ENCODE measurements at places on chromosomes 12 and 14.
A peak's percentile ranks its signal among the peaks of the same experiment; 100 is the strongest.

DNA sequence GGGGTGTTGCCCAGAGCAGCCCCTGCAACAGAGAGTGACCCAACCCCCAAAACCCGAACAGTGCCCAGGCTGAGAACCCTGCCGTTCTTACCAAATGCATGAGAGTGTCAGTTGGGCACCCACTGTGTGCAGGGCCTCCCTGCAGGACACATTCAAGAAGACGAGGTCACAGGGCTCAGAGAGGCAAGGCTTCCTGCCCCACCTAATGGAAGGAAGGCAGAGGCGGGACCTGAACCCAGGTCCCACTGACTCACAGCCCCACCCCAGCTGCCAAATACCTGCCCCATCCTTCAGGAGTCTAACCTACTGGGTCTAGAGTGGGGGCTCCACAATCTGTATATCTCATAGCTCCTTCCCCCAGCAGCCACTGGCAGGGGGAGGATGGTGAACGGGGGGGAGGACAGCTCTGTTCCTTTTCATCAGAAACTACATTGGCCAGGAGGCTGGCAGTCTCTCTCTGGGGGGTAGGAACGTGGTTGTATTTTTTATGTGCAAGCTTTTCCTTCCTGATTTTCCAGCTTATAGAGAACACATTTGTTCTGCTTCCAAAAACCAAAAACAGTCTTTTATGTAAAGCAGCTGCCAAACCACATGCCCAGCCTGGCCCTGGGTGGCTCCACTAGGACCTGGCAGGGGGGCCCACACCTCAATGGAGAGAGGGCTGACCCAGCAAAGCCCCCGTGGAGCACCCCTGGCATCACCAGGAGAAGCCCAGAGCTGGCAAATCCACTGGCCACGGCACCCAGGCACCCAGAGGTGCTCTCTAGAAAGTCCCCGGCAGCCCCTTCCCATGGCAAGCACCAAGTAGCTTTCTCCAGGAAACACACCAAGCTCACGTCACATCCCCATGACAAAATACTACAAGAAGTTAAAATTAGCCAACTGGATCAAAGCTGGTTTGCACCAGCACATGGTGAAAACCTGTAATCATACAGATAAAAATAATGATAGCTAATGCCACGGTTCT, 17.0 kb downstream of the NCOR2 start:
- no peak for DNase-seq

GRCh38 chr12:107474639-107475539, 210.7 kb upstream of the PWP1 start:
- no peak for DNase-seq

DNA sequence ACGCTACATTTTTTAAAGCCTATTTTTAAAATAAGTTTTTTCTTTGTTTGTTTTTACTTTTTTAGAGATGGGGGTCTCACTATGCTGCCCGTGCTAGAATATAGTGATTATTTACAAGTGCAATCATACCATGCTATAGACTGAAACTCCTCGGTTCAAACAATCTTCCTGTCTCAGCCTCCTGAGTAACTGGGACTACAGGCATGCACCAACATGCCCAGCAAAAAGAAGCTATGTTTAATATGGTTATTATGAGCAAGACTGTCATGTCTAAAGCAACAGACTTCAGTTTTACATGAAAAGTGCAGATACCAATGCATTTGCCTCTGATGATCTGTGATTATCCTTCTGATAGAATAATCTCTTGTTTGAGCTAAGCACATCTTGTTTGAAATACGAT, 45.6 kb upstream of the SGPP1 start:
- DNase-seq: no peak

GRCh38 chr12:22687361-22688076, 62.5 kb downstream of the ETNK1 start:
- DNase-seq: peak; percentile 27

DNA sequence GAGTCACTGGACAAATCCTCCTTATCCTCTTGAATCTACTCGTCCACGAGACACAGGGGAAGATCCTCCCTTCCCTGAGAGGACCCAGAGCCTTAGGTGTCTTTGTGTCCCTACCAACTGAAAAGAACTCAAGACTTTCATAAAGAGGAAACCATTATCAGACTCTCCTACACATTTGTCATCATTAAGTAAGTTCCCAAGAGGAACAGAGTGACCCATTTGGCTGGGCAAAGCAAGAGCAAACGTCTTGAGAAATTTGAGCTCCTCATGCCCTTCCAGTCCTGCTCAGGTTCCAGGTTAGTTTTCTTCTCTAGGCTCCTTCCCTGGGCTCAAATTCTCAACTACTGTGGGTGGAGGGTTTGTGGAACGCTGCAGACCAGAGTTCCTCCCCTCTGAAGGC, 5.7 kb downstream of the MLF2 start:
- no peak for DNase-seq

DNA sequence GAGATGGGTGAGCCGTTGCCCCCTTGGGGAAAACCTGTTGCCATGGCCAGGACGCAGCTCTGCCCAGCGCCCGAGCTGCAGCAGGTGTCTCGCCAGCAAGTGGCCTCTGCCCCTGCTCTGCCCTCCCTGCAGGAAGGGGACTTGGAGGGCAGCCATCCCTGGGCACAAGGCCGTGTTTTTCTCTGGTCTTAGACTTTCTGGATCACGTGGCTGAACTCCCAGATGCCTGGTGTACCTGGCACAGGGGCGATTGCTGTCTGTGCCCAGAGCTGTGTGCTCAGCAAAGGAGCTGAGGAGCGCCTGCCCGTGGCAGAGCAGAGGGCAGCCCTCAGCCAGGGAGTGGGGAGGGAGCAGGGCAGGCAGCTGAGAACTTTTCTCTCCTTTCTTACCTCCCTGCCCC, 38.0 kb downstream of the TMEM63C start:
- no peak for DNase-seq

GRCh38 chr12:54658306-54659264, 10.4 kb upstream of the DCD start:
- DNase-seq: peak; percentile 37

- DNase-seq: peak; percentile 92
These were observed at the start of gene FOXN3 for GRCh38 chr14:89417091-89417464. Gene FOXN3 (minus strand): TSS chr14:89417233. CDS start chr14:89412476, 4,757 bp downstream.

DNA sequence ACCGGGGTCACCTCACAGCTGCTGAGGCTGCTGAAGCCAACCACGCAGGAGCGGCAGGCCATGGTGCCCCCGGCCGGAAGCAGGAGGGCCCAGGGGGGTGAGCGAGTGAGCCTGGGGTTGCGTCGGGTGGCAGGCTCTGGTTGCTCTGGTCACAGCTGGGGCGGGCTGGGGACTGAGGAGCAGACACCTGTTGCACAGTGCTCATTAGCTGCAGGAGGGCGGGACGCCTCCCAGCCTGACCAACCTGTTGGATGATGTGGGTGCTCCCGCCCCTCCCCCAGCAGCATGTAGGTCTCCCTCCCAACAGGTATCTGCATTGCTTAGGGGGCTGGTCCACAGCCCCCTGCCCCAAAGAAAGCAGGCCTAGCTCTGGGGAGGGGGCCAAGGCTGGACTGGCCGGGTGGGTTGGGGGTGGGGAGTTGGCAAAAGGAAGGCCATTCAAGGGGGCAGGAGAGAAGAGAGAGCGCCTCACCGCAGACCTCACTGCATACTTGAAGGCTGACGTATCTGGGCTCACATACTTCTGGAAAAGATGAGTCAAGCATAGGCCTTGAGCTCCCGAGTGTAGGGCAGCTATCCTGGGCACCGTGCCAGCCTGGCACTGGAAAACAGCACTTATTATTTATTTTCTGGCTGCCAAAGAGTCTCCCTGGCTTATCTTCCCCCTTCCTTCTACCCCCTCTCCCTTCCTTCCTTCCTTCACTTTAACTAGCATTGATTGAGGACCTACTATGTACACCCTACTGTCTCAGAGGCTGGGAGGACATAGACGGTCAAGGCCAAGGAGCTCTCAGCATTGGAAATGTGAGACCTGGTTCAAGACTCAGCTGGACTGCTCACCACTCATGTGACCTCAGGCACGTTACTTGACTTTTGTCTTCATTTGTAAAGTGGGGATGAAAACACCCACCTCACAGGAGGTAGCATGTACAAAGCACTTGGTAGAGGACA, at the start of gene KRT80:
Gene KRT80, minus strand, starts transcription at position 174 of the 951 bp plus-strand sequence. Its CDS starts 112 bp downstream, at position 62.
- DNase-seq: no peak

GRCh38 chr12:100026241-100026640, 41.5 kb upstream of the ANKS1B start:
- no peak for DNase-seq

DNA sequence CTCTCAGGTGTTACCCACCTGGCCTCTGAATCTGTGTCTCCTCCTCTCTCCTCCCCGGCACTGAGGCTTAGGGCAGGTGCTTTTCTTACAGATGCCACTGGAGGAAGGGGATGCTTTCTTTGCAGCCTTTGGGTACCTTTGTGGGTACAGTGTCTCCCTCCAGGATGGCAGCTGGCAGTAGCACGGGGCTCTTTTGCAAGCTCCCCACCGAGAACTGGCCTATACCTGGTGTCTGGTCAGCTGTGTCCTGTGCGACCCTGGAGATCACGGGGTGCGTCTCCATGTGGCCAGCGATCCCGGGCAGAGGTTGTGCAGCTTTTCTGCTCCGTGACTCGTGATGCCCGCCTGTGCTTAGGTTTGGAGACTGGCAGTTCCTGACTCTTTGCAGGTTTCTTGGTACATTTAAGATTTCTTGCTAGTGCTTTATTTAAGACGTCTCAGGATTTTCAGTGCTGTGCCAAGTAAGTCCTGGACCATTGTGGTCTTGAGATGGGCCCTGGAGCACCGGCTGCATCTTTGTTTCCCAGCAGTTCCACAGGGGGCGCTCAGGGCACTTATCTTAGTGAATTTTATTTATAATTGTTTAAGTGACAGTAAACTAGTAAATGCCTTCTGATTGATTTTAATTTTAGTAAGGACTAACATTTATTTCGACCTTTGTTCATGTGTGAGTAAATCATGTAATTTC, 68.9 kb downstream of the DDX51 start:
- no peak for DNase-seq

- no peak for DNase-seq
These were observed 6.1 kb downstream of the ACSS3 start for GRCh38 chr12:81083906-81084513.

- no peak for DNase-seq
These were observed 91.6 kb downstream of the DHRS2 start for GRCh38 chr14:23727566-23728335.

DNA sequence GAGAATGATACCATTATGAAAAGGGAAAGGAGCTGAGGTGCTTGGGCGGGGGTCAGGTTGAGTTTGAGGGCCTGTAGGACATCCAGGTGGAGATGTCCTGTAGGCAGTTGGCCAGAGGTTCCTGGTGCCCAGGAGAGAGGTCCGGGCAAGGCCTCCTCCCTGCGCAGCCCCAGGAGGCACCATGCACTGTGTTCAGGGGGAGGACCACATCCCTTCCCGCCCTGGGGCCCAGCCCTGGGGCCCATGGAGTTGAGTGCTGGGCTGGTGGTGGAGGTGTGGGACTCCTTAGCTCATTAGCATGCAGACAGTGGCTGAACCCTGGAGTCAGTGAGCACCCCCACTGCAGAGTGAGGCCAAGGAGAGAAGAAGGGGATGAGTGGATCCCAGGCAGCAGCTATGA, 5.7 kb upstream of the FAIM2 start:
- no peak for DNase-seq

DNA sequence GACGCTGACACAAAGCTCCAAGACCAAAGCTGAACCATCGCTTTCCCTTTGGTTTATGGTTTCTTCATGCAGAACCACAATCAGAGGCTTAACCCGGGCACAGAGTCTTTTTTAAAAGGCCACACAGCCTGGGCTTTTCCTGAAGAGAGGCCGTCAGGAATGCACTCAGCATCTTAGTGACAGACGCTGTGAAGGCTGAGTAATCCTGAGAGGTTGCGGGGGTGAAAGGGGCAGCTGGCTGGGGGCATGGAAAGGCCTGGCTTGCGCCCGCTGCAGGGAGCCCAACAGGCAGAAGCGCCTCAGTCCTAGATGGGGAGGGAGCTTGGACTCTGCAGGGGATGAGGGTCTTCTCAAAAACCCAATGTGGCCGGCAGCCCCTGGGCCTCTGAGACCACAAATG, 13.6 kb downstream of the CTDSP2 start:
- DNase-seq: no peak

DNA sequence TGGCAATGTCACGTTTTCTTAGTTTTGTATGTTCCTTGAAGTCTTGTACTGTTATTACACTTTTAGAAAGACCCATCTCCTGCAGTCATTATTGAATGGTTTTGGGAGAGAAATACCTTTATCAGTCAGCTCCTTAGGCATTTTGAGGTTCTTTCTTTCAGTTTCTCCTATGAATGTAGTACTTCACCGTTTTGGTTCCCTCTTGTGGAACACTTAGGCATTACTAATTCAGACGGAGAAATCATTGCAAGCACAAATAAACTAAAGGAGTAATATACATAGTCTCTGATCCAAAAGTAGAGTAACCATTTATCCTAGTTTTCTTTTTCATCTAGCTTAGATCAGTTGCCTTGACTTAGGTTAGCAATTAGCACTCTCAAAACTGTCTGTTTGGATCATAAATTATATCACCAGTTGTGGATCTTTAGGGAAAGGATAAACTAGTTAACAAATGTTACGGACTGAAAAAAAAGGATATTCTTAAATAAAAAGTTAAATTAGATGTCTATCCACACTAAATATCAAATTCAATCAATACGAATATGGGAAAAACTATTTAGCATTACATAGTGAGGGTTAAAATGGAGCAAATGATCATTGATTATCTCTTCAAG, 1538.3 kb upstream of the SEL1L start:
- no peak for DNase-seq

- no peak for DNase-seq
These were observed 37.1 kb upstream of the KITLG start for GRCh38 chr12:88617352-88617751.

DNA sequence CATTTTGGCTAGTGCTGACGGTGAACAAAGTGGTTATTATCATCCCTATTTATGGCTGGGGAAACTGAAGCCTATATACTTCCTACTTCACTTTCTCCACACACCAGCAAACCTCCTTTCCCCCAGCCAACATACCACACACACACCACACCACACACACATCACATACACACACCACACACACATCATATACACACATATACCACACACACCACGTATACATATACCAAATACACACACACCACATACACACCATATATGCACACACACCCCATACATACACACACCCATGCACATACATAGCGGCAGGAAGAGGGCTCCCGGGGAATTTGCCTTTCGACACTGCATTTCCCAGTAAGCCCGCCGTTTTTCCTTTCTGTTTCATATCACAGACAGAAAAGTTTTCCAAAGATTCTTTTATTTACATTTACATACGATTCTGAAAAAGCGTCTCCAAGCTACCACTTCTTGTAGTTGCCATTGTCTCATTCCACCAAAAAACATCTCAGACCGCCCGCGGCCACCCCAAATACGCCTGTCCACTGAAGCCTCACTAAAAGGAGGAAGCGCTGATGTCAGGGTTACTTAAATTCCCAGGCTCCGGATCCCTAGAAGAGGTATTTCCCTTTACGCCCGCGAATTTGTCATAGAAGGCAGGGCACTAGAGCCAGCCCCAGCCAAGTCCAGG, 823 bp upstream of the RAB5B start:
- peak; percentile 51 for DNase-seq

DNA sequence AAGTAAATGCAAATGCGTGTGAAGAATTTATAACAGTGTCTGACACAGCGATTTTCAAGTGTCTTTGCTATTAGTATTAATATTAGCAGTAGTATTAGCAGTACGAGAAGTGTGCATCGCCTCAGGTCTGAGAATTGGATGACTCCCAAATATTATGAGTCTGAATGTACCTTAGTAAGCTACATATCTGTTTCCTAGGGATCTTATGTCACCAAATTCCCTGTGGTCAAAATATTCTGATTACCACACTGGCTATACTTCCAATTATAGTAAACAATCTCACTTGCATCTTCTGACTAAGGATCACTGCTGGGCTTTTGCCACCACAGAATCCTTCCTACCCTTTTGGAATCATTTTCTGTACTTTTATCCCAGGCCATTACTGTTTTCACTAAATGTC, 396.0 kb upstream of the MIS18BP1 start:
- no peak for DNase-seq

GRCh38 chr14:89303456-89304435, 113.3 kb downstream of the FOXN3 start:
- DNase-seq: peak; percentile 30

Data from CD4-positive, alpha-beta T cell treated with Interleukin-10 for 1 hour (primary cell).